Breast epithelium (tissue), 4 donors: ENCODE measurements at places on chromosomes 3 and 15. TPM values are rescaled to one million over a fixed set of nuclear protein-coding genes. Genes with fewer than 3 reads are reported as not detected.

GRCh38 chr3:59115364-59116232 is 65.8 kb upstream of the CFAP20DC start:
- no peak for DNase-seq

- DNase-seq, result no peak
These were observed 75.9 kb upstream of the ALDH1L1 start for GRCh38 chr3:126256251-126256650.

DNA sequence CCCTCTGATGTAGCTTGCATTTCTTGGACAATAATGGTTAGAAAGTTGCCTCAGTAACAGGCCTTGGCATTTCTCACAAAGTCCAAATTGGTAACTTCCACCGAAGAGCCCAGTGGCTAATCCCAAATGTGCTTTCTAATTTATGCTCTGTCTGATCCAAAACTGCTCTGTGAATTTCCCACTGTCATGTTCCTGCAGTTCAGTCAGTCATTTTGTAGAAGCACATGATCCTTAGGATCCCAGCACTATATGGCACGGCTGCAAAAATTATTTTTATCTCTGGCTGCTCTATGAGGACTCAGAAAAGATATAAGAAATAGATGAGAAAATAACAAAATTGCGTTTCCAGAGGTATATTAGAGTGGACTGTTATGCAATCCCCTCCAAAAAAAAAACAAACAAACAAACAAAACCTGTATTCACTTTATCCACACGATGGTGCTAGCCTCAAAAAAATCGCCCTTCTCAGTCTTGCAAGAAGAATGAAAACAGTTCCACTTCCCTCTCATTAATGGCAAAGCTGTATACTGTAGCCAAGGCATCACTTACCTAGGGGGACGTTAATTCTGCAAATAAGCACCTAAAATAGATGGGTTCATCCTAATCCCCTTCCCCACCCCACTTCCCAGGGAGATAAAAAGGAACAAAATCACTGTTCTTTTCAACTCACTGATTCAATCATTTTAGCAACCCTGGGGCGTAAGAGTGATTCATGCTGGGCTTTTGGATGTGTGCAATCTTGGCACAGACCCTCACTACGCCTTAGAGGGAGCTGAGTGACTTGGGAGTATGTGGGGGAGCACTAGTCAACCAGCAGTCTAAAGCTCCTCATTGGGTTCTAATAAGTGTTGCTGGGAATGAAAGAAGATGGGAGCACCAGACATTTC is 61.3 kb downstream of the TMCO5A start:
- DNase-seq, result no peak

GRCh38 chr3:156551261-156551660 is 3.7 kb downstream of the SSR3 start:
- no peak for DNase-seq

DNA sequence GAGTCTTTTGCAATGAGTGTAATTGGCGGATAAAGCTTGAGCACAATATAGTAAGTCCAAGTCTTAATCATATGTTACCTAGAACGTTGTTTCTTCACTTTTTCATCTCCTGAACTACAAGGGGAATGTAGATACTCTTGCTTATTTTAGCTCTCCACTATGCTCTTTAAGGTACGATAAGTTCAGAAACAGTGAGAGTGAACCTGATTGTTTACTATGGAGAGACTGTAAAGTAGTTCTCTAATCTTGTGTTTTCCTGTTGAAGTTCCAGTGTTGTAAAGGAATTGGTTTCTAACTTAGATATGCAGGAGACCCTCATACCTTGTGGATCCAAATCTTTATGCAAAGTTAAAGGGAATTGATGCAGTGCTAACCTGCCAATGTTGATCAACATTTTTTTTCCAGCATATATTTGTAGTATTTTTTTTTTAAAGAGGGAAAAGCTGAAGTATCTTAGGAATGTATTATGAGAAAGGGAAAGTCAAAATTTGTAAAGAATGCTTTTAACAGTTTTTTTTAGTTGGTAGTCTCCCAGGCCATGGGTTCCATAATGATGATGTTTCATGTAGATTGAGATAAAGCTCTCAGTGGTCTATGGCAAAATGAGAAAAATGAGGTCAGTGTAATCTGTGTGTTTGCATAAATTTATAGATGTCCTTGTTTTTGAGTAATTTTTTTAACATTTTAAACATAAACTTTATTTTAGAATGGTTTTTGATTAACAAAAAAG is 14.9 kb downstream of the ATP11B start:
- no peak for DNase-seq

LHFPL4 gene
- not detected for total RNA-seq
